NCI-H2081 (cell line): ENCODE measurements at places on chromosomes 1 and 21.

- no peak for DNase-seq
These were observed 30.8 kb downstream of the POU2F1 start for GRCh38 chr1:167251472-167251871.

- DNase-seq, result no peak
These were observed 95.4 kb downstream of the LACTBL1 start for GRCh38 chr1:22877112-22877915.

GRCh38 chr1:246176126-246177024, 330.7 kb downstream of the SMYD3 start:
- DNase-seq, result no peak

DNA sequence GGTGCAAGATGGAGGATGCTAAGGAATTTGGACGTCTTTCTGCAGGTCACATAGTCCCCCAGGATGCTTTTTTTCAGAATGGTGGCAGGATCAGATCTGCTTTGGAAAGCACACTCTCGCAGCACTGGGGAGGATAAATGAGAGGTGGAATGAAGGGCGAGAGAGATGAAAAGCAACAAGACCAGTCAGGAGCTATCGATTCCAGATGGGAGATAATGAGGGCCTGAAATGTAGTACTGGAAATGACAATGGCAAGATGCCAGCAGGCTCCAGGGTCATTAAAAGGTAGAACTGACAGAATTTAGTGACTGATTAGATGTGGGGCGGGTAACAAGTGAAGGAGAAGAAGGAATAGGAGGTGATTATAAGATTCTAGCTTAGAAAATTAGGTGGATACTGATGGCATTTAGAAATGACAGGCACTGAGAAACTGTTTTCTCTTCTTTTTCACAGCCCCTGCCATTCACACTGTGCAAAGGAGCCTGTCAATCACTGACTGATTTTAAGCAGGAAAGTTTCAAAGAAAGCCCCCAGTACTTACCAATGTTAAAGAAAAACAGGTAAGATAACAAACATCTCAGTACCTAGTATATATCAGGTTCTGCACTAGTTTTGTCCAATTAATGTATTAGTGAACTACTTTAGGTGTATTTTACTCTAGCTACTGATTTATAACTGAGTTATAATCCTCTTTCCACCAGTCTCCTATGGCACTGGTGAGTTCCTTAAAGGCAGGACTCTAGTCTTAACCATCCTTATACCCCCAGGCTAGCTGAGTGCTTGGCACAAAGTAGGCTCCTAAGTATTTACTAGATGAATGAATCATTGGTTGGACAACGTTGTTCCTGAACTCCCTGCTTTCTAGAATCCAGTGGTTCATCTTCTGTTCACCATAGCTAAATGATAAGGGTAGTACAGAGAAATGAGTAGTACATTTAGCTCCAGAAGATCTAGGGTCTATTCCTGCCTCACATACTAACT, 9.2 kb downstream of the PIGM start:
- no peak for DNase-seq

GRCh38 chr1:34002810-34003209, 138.9 kb downstream of the HMGB4 start:
- no peak for DNase-seq

DNA sequence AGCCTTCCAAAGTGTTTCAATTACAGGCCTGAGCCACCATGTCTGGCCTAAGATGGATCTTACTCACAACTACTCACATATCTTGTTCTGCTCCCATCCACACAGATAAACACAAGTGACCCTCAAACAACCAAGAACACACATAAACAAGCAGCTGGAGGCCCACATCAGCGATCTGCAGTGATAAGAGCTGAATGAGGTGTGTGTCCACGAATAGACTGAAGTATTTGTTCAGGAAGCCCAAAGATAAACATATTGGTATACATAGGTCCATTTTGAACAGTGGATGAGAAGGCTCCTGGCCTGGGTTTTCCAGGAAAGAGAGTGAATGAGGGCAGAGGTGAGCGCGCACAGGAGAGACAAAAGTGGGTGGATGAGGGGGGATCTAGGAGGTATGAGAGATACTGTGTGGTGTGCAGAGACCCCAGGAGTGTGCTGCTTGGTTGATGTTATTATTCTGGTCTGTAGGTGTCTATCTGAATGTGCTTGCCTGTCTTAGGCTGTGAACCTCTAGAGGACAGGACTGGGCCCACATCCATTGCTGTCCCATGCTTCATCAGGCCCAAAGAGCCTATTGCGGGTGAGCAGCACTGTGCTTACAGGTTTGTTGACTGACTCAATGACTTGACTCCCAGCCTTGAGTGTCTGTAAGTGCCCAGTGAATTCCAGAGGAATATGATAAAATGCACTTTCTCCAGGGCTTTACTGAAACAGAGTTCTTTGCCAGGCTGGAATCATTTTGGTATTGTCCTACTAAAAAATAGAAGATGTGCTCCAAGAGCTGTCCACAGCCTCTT, 79.9 kb upstream of the ATP1A1 start:
- no peak for DNase-seq

DNA sequence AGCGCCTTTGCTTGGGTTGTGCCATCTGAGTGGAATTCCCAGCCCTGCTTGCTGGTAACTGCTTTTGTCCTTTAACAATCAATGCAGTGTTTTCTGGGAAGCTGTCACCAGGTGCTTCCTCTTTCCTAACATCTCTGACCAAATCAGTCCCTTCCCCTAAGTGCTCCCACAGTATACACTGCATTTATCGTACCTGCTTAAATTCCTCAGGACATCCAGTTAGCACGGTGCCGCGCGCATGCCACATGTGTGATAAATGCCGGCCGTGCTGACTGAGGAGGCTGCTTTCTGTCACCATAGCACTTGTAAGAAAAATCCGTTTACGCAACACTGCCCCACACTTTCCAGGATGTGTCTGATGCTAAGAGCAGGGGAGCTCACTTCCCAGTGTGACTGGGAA, 115.4 kb downstream of the BCAR3 start:
- DNase-seq, result no peak

DNA sequence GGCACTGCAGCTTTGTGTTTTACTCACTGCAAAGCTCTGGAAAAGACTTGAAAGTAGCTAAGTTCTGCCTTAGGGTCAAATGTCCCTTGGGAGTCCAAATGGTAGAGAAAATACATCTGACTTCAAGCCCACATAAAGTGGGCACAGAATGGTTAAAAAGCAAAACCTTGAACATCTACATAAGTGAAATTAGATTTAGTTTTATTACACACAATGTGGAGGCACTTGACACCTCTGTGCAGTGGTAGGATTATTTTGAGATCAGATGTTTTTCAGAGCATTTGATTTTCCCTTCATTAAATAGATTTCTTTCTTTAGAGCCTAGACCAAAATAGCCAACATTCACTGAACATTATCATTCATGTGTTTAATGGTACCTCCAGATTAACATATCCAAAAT, 11.2 kb upstream of the FCRL3 start:
- no peak for DNase-seq

GRCh38 chr1:179632868-179633267, 41.2 kb downstream of the TDRD5 start:
- DNase-seq, result no peak

DNA sequence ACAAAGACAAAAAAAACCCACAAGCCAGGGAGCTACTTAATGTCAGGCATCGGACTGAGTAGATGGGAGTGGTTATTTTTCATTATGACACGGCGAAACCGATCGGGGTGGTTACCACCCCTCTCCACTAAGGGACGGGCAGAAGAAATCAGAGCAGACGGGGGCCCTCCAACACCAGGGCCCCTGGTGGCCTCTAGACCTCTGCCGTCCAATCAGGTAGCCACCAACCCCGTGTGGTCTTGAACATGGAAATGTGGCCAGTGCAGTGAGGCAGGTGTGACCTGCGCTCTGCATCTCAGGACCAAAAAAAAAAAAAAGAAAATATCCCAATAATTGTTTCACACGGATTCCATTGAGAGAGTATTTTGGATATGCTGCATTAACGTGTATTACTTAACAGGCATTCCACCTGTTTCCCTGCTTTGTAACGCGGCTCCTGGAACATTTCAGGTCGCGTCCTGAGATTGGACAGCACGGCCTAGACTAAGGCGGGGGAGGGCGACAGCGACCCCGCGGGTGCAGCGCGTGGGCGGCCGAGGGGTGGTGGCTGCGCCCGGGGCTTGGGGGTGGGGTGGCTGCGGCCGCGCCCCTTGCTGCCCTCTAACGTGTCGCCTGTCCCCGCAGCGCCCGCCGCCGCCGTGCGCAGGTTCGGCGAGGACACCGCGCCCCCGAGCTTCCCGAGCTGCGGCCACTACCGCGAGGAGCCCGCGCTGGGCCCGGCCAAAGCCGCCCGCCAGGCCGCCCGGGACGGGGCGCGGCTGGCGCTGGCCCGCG, 48.3 kb downstream of the SIM2 start:
- DNase-seq, result no peak

GRCh38 chr1:205532026-205532898, 27.8 kb downstream of the CDK18 start:
- no peak for DNase-seq

GRCh38 chr1:103160281-103160680, 52.0 kb upstream of the COL11A1 start:
- DNase-seq, result no peak

- no peak for DNase-seq
These were observed 13.7 kb downstream of the PODN start for GRCh38 chr1:53075761-53076163.

GRCh38 chr1:207047505-207047904, 3.5 kb downstream of the YOD1 start:
- no peak for DNase-seq

- no peak for DNase-seq
These were observed 409.8 kb downstream of the MATN1 start for GRCh38 chr1:30313584-30313983.

DNA sequence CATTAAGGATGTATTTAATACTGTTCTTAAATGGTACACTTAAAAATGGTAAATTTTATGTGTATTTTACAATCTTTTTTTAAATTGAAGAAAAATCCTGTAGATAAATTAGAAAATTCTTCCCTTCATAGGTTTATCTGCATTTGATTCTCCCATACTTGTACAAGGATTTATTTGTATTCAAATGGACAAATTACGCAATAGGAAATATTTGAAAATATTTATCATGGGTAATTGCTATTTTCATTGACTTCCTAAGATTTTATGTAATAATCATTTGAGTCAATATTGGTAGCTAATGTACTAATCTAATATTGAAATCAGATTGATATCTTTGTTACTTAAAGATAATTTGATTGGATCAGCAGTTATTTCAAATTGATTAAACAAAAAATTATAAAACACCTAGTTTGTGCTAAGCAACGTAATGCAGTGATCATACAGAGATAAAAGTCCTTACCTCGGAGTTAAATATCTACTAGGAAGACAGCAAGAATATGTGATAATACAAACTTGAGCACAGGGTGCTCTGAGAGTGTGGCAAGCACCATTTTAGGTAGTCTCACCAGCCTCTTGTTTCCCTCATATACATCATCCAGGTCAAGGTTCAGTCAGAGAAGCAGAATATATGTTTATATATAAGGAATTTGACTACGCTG, 11.3 kb upstream of the C1orf162 start:
- no peak for DNase-seq

DNA sequence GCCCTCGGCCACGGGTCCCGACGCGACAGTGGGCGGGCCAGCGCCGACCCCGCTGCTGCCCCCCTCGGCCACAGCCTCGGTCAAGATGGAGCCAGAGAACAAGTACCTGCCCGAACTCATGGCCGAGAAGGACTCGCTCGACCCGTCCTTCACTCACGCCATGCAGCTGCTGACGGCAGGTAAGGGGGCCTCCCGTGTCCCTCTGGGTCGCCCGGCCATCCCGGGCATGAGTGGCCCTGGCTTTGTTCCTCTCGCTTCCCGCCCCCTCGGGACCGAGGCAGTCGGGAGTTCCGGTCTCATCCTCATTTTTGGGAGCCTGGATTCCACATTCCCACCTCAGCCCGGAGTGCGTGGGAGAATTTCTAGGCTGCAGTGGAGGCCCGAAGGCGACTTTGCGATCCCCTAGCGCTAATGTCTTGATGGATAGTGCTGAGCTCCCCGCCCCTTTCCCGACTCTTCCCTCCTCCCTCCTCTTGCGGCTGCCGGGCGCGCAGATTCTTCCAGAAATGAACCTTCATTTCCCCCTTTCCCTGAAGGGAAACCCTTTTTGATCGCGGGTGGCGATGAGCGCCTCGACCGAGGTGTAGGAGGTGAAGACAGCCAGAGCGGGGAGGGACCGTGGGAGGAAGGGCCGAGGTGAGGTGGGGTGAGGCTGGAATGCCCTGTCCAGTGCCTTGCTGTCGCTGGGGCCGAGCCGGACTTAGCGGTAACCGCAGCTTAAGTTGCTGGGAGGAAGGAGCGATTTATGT, 705 bp downstream of the KHDRBS1 start:
- peak; percentile 64 for DNase-seq

GRCh38 chr1:84853741-84854721, 39.0 kb downstream of the LPAR3 start:
- no peak for DNase-seq

GRCh38 chr1:230922620-230923019, 54.3 kb upstream of the C1orf198 start:
- DNase-seq, result no peak

DNA sequence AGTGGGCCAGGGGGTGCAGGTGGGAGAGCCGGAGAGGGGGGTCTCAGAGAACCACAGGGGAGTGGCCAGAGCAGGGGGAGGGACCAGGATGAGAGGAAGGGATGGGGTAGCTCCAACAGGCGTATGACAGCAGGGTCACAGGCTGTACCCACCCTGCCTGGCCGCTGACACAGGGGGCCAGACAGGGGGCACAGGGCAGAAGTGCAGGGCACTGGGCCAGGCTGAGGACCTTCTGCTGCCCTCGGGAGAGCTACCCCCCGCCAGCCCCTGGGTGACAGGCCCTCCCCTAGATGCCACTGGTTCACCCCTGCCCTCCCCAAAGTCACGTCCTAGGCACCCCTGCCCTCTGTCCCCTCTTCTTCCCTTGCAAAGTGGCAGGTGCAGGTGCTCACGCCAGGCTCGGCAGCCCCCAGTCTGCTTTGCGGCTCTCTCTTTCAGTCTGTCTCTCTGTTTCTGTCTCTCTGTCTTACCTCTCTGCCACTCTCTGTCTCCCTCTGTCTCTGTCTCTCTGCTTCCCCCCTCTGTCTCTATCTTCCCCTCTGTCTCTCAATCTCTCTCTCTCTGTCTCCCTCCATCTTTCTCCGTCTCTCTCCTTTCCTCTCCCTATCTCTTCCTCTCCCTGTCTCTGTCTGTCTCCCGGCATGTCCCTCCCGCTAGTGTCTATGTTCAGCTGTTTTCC, 48.5 kb downstream of the WNT9A start:
- DNase-seq, result no peak
